ENCODE measurements at places on chromosomes 2 and 18.

DNA sequence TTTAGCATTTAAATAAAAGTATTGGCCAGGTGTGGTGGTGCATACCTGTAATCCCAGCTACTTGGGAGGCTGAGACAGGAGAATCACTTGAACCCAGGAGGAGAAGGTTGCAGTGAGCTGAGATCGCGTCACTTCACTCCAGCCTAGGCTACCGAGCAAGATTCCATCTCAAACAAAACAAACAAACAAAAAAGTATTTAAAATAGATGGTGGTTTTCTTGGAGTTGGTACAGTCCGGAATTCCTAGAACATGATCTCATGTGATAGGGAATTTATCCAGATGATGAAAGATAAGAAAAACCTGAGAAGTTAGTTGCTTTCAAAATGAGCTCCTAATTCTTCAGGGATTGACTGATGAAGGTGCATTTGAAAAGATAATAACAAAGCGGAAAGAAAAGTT, 62.0 kb downstream of the BIRC6 start:
- DNase-seq = no peak

- DNase-seq = no peak
Measured at GRCh38 chr18:36455931-36456330, 158.4 kb downstream of the FHOD3 start.

DNA sequence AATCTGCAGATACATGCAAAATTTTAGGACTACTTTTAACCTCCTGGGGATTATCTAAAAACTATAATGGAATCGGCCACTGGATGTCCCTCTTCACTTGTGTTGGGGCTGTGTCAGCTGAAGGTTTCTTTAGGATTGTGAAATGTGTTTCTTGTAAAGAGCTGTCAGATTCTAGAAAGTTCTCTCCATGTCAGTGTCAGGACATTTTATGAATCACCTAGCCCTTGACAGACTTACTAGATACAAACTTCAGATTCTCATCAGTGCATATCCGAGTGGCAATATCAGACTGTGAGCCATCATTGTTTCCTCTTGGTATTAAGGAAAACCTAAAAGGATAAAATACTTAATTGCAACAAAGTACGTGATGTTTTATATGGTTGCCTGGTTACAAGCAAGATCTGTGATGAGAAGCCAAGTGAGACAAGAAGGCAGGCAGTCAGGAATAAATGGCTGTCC, 107.3 kb downstream of the CPS1 start:
- DNase-seq = no peak

- no peak for DNase-seq
Measured at GRCh38 chr2:121177896-121178295, 107.1 kb downstream of the TFCP2L1 start.

DNA sequence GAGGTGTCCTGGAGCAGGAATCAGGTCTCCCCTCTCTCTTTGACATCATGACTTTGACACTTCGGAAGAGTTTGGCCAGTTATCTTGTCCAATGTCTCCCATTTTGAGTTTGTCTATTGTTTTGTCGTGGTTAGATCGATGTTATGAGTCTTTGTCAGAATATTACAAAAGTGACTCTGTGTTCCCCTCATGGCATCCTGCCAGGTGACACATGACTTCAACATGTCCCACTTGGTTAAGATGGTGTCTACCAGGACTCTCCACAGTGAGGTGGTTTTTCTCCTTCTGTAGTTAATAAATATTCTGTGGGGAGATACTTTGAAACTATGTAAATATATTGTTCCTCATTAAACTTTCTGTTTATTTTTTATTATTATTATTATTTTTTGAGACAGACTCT, 76.6 kb upstream of the BZW1 start:
- DNase-seq = no peak

- DNase-seq = no peak
Measured at GRCh38 chr2:58609326-58609725, 368.2 kb upstream of the FANCL start.

GRCh38 chr2:234355021-234355720, 141.7 kb downstream of the ARL4C start:
- DNase-seq = no peak

DNA sequence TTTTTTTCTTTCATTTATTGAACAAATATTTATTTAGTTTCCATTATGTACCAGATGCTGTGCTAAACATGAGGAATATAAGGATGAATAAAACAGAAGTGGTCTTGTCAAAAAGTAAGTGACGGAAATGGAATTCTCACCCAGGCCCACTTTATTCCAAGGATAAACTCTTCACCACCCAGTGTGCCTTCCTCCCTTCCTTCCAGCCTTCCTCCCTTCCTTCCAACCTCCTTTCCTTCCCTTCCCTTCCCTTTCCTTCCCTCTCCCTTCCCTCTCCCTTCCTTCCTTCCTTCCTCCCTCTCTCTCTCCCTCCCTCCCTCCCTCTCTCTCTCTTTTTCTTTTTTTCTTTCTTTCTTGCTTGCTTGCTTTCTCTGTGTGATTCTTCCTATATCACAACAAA, 240.8 kb downstream of the DPP10 start:
- DNase-seq = no peak

GRCh38 chr18:74455386-74455785, 1.7 kb downstream of the DIPK1C start:
- no peak for DNase-seq

DNA sequence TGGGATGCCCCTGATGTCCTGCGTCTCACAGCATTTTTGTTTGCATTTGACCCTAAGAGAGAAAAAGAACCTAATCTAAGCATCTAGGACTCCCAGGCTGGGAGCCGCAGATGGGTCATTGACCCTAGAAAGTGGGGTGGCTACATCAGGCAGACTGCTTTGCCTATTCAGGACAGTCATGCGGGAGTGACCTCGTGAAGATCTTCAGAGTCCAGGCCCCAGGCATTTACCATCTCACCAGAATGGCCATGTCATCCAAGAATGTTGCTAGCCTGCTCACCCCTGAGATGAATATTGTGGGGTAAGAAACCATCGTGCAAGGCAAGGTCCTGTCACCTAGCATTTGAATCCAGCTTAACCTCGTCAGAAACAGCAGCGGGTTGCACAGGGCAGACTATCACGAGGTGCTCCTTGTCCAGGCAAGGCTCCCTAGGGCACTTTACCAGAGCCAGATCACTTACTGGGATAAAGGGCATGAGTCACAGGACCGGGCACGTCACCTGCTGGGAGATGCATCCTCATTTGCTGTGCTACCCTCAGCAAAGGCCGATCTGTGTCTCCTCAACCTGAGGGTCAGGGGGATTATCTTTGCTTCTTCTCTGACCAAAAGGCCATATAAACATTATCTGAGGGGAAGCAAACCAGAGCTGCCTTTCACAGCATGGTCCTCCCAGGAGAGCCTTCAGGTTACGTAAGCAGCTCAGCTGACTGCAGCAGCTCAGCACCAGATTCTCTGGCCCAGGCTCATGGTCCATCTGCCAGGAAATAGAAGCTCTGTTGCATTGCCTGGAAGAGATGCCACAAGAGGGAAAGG, 162.3 kb downstream of the ACKR3 start:
- DNase-seq = no peak

- no peak for DNase-seq
Measured at GRCh38 chr2:58101500-58101899, 54.9 kb downstream of the VRK2 start.
